NCI-H1417 treated with DMSO at 0.1 percent for 48 hours (cell line): ENCODE measurements at places on chromosomes 5 and 9.

DNA sequence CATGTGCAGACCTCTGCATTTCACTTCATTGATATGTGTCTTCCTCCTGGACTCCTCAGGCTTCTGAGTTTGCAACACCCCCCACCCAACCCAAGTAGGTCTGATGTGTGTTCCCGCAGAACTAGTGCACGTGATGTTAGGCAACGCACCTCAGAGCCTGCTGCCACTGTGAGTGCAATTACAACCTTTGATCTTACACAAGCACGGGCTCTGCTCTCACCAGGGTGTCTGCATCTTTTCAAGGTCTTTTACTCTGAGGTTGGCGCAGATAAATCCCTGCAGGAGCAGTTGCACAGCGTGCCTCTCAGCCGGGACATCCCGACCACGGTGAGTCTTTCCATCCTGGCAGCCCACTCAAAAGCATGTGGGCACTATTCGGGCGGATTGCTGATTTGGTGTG lies 80.1 kb downstream of the EGFLAM start:
- DNase-seq: no peak

DNA sequence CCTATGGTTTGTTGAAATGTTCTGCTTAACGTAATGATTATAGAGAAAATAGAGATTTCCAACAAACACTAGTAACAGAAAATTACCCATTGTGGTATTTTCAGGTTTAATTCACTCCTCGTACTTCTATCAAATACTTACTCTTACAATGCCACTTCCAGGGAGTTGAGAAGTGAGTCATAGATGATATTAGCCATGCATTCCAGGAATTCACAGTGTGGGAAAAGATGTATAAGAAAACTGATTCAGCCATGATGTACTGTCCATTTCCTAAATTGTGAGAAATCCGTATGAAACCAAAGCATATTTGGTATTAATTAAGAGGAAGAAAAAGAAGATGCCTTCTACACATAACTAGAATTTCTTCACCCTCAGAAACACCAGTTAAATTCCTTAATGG lies 1854.6 kb upstream of the WWC1 start:
- DNase-seq: no peak

DNA sequence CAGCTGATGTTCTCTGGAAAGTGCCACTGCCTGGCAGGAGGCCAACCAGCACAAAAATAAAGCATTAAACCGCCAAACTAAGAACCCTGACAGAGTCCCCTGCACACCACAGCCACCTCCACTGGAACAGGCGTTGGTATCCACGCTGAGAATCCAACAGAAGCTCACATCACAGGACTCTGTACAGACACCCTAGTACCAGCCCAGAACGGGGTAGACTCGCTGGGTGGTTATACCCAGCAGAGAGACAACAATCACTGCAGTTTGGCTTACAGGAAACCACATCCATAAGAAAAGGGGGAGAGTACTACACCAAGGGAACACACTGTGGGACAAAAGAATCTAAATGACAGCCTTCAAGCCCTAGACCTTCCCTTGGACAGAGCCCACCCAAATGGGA lies 15.0 kb upstream of the POU5F2 start:
- DNase-seq: no peak

GRCh38 chr9:137272241-137273094 lies 5.1 kb upstream of the TOR4A start:
- DNase-seq: no peak

DNA sequence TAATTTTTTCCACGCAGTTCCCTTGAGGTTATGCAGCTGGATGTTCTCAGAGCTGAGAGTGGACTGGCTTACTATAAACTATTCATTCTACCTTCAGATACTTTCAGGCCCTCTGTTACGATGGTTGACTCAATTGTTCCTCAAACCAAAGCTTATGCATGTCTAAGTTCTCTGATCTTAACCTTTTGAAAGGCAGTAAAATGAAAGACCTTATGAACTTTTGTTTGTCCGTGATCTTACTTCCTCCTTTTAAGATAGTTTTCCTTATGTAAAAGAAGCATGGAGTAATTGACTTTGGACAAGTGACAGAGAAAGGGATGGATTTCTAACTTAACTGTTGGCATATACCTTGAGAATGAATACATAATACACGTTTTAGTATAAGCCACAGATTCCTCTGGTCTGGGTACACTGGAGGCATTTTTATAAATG lies 575.7 kb downstream of the PDE4D start:
- no peak for DNase-seq
